ENCODE measurements at places on chromosomes 11 and 22.

DNA sequence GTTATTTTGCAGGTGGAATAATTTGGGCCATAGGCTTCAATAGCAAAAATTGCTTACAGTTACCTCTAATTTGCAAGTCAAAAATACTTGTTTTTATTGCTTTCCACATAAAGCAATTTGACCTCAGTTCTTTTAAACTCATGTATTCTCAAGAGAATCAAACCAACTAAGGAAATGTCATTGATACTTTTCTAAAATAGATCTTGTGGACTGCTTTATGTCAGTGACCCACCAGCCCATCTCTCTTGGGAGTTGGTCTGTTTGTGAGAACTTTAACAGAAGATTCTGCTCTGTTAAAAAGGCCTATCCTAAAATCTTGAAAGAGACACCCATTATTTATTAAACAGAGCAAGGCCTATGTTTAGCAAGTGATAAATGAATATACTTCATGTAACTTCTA is 75.2 kb downstream of the DDIAS start:
- DNase-seq: no peak

DNA sequence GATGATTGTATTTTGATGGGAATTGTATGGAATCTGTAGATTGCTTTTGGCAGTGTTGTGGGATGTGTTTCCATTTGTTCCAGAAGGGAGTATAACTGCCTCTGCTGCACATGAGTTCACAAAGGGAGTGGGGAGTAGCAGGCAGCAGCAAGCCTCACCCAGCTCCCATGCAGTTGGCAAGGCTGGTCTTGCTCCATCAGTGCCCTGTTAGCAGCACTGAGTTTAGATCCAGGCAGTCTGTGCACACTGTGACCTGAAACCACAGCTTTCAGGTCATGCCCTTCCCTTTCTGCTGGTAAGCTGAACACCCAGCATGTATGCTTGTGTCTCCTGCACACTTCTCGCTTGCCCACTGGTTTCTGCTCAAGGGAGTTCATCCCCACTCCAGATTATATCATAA is 3.7 kb upstream of the NUCB2 start:
- DNase-seq: no peak

- no peak for DNase-seq
Observed at GRCh38 chr11:15695096-15695721, 580.5 kb downstream of the INSC start.

- no peak for DNase-seq
Observed at GRCh38 chr11:88555018-88555828, 217.7 kb upstream of the CTSC start.

GRCh38 chr11:848380-848931 is 5.8 kb downstream of the TSPAN4 start:
- no peak for DNase-seq

- DNase-seq: no peak
Observed at GRCh38 chr11:93604008-93604660, 57.3 kb upstream of the CEP295 start.

Data from thoracic aorta (tissue), 2 donors.